CD4-positive, alpha-beta T cell (primary cell): ENCODE measurements at places on chromosomes 1 and 21.

- no peak for DNase-seq
Observed at GRCh38 chr1:85708829-85709227, 595 bp upstream of the ZNHIT6 start.

DNA sequence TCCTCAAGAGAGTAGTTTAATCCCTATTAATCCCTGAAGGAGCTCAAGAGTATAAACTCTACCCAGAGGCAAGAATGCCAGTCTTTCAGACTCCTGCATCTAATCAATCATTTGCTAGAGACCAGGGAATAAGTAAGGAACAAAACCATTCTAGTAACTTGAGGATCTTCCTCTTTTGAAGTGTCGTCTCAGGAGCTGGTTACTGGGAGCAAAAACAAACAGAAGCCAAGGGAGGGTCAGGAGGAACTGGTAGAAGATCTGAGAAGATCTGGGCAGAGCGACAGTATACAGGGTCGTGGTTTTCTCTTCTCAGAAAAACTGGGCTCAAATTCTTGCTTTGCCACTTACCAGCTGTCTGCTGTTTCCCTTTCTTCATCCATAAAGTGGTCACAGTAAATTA, 69.3 kb downstream of the RPS6KA1 start:
- DNase-seq: no peak

DNA sequence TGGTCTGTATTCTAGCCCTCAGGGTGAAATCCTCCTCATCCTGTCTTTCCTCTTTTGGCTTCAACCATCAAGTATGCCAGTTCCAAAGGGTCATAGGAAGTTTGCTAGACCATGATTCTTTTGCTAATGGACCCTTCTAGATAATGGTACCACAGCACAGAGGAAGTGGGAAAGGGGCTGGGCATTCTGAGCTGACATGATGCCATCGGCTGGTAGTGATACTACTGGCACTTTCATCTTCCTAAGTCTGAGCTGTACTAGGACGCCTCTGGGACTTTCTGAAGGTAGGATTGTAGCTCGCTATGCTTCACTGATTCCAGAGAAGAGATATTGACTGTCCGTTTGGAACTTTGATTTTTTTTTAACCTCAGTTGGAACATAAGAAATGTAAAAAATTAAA, 11.4 kb downstream of the FASLG start:
- DNase-seq: no peak

GRCh38 chr1:153465811-153466636, 5.6 kb upstream of the S100A7 start:
- peak; percentile 51 for DNase-seq

- no peak for DNase-seq
Observed at GRCh38 chr1:186420923-186421322, 40.0 kb downstream of the PDC start.

DNA sequence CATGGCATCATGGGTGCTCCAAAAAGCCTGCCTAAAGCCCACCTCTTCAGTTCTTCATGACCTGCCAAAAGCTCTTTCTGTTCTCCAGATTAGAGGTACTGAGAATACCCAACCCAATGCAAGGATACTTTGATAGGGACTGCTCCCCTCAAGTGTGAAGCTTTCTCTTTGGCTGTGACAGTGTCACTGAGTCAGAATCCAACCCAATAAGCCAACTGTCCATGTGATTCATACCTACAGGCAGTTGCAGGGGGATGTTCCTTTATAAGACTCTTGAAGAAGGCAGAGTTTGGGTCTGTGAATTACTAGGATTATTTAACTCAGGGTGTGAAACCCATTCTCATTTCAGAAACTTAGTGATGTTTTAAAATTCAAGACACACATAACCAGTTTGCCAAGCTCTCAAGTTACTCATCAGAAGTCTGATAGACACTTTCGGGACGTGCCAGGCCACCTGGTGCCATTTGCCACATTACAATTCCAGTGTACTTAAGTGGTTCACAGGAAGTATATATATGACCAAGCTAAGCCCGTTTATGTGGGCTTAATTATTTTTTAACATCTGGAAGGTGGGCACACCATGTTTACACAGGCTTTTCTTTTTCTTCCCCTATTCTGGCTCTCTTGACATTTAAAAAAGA, 265.8 kb downstream of the NFIA start:
- DNase-seq: no peak

DNA sequence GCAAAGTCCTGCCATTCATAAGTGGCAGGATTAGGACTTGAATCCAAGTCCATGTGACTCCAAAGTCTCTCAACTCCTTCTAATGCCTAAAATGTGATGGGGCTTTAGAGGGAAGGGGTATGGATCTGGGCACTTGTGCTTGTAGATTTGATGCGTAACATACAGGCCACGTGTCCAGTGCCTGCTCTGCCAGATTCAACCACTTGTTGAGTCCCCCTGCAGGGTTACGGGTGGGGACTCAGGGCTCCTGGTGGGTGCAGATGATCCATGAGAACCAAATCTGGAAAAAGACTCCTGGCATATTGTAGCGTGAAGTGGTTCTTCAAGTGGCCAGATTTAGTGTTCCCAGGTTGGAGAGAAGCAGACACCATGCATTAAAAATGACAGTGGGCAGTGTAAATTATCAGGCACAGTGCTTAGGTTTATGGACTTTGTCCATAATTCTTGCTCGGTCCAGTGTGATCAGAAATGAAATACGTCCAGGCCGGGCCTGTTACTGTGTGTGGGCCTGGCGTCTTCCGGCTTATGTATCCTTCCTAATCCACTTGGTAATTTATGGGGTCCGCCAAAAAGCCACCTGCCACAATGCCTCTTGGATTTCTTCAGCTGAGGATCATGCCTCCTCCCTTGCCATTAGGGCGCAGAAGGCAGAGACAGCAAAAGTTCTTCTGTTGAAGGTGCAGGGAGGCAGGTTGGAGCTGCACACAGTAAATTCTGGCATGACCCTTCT, 51.2 kb upstream of the LRP8 start:
- DNase-seq: no peak

DNA sequence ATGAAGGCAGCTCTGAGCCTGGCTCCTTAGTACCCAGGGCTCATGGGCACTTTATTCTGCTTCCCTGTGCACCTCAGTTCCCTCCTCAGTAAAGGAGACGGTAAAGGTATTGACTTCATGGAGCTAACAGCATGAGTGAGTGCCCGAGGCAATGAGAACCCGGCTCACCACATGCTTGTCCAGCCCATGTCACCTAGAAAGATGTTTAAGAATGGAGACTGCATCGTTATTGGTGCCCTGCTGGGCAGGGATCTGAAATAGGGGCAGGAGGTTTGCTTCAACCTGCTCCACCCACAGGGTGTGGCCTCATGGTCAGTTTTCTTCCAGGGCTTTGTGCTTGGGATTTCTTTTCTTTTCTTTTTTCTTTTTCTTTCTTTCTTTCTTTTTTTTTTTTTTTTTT, 7.0 kb upstream of the KCNE1 start:
- no peak for DNase-seq

GRCh38 chr1:166705376-166706289, 133.6 kb upstream of the POGK start:
- no peak for DNase-seq

- no peak for DNase-seq
Observed at GRCh38 chr1:58340185-58340584, 206.3 kb downstream of the OMA1 start.

GRCh38 chr1:23111600-23112535, 56.8 kb downstream of the LUZP1 start:
- DNase-seq: no peak

DNA sequence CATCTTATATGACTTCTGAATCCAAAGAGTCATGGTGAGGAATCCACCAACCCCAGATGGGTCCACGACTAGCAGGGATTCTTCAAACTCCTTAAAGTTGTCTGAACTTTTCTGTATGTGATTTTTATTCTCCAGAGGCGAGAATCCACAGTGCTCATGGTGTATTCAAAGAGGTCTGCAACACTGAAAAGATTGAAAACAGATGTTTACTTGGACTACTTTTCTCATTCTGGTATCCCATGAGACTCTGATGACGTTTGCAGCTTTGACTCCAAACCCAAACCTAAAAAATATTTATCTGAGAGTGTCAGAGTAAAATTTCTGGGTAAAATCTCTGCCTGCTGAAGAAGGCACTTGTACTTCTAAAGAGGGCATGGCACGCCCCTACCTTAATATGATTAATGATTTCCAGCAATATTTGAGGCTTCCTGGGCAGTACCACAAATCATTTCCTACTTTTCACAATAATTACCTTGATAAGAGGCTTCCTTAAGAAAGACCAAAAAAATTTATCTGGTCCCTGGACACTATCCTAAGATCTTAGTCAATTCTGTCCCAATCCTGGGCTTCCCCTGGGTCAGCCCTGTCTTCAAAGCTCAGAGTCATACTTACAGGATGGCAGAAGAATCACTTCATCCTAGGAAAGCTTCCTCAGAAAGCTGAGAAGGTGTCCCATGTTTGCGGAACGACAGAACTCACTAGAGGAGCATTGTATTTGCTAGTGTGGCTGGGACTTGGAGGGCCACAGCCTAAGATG, 76.5 kb upstream of the MAP10 start:
- DNase-seq: no peak

DNA sequence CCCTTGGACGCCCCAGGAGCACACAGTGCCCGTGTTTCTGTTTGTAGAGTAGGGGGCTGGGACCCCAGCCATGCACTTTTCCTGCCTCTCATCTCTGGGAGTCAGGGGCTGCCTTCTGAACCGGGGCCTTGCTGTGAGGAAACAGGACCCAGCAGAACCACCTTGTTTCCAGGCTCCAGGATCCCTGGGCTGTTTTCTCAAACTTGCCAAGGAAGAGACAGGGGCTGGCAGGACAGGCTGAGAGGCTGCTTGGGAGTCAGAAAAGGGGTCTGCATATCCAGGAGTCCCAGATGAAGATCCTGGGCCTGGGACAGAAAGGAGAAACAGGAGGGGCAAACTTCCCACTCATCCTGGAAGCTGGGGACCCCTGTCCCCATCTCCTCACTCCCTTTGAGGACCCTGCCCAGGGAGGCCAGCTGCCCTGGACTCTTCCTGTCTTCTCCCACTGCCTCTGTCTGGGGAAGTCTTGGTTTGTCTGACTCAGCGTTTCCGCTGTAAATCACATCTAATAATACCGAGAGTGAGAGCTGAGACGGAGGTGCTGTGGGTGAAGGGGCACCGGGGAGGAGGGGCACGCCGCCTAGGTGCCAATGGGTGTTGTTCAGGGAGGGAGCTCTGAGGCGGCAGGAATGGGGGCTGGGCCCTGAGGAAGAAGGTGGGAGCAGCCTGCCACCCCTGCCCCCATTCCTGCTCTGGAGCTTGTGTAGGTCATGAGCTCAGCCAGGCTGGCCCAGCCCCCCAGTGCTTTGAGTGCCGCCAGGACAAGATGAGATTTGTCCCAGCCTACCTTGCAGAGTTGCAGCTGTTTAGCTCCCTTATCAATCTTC, 16.7 kb downstream of the POU3F1 start:
- DNase-seq: peak; percentile 55

DNA sequence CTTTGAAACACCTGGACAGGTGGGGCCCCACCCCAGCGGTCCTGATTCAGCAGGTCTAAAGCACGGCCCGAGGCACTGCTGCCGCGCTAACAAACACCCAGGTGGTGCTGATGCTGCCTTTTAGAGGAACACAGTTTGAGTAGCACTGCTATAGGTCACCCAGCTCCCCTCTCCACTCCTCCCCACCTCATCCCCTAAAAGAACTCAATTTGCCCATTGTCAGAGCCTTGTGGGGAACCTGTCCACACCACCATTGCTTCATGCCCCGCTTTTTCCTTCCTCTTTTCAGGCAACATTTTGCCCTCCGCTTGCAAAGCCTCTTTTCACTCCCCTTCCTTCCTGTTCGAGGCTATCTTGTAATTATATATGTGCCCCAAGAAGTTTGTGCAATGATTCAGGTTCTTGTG, 26.2 kb upstream of the PADI4 start:
- no peak for DNase-seq

DNA sequence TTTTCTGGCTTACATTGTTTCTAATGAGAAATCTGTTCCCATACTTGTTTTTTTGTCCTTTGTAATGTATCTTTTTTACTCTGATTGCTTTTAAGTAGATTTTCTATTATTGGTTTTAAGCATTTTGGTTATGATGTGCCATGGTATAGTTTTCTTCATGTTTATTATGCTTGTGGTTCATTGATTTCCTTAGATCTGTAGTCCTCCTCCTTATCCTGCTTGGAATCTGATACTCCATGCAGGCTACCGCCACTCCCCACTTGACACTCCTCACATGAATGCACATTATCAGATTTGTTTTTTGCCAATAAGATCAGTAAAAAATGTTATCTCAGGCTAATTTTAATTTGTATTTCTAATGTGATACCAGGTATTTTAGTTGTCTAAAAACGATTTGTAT, 20.8 kb downstream of the UROD start:
- DNase-seq: no peak

- no peak for DNase-seq
Observed at GRCh38 chr21:37536616-37537278, 170.2 kb downstream of the DYRK1A start.
